HFF-Myc (cell line): ENCODE measurements at places on chromosomes 1 and 21.

DNA sequence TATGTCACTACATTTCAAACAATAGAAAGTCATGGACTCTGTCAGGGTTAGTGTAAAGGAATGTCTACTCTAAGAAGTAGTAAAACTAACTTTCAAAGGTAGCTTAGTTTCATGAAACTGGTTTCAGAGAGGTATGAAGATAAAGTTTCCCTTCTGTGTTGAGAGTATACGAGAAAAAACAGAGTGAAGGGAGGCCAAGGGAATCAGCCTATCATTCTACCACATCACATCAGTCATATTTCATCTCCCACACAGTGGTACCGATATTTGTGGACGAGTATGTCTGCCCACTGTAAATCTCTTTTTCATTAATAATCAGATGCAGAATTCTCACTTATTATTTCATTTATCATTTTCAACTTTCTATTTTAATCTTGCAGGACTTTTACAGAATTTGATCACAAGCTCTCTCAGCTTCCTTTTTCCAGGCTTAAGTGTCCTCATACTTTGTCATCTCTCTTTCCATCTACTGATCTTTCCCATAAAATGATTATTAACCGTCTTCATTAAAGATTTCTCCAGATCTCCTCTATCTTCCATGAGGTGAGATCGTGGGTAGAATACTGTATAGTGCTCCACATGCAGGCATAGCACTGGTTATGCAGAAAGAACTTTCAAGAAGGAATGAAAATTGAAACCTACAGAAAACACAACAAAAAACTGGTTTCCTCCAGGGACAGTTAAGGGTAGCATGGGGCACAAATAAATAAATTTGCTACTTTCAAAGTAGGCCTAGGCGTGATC is 11.5 kb upstream of the IFI16 start:
- DNase-seq: no peak

- no peak for DNase-seq
These were observed 6.5 kb downstream of the INSRR start for GRCh38 chr1:156852418-156852874.

DNA sequence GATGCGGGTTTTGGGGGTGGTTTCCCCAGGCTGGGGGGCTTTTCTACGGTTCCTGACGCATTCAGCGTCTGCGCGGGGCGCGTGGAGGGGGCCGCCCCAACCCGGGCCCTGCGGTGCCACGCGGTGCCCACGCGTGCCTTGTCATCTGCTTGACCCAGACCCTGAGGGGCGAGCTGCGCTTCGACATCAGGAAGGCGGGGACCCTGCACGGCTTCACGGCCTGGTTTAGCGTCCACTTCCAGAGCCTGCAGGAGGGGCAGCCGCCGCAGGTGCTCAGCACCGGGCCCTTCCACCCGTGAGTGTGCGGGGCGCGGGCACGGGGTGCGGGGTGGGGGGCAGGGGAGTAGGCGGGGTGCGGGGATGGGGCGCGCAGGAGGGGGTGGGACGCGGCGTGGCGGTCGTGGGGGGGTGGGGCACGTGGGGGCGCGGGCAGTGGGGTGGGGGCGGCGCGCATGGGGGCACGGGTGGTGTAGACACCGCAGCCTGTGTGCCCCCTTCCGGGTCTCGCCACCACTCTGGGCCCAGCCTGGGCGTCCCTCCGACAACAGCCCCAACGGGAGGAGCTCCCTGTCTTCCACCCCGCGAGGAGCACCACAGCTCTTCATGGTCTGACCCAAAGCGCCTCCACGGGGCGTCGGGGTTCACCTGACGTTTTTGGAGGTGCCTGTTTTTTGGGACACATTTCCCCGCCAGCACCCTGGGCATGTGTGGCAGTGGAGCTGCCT is 26.3 kb downstream of the PRMT2 start:
- no peak for DNase-seq

DNA sequence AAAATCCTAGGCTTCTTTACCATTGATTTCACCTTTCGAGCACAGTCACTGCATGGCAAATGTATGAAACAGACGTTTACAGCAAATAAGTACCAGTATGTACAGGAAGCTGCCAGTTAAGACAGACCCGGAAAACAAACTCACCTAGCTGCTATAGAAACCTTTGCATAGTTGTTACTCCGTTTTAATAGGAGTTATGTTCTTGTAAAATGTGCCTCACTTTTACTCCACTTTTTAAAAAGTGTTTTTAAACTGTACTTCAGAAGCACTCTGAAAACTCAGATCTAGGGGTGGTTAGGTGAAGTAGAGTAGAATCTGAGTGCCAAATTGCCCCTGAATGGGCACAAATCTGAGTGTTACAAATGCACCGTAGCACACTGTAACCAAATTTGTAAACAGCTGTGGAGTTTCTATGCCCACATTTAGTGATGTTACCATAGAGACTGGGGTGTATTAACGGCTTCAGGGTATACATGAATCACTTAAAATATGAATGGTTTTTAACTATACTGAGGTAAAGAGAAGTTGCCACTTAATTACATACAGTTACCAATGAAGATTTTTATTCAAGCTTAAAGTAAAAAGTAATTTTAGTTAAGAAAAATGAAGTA is 30.7 kb downstream of the CNIH4 start:
- DNase-seq: no peak

GRCh38 chr1:117284399-117285215 is 73.9 kb upstream of the VTCN1 start:
- peak; percentile 47 for DNase-seq

GRCh38 chr1:42173155-42173933 is 8.8 kb upstream of the GUCA2A start:
- DNase-seq: no peak

DNA sequence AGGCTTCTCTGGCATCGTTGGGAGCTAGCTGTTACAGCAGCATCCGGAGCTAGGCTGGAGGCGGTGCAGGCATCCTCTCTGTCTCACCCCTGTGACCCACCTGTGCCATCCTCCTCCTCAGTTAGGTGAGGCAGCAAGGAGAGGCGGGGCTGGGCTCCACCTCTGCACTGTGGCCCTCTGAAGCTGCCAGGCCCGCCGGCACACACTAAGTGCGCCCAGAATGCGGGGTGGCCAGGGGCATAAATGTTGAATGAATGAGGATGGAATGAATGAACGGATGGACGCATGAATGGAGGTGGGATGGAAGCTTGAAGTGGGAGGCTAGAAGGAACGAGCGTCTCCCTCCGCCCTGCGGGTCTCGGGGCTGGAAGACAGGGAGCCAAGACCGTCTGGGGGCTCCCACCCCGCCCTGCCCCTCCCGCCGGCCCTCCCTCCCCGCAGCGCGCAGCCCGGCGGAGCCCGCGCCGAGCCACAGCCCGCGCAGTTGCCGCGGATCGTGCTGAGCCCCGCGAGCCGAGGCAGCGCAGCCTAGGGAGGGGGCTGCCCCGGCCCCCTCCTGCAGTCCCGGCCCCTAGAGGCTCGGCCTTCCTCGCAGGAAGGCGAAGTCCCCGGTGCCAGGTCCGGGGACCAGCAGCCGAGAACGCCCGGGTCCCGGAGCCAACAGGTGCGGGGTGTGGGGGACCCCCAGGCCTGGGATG is at the start of gene HCRTR1:
HCRTR1 (plus strand) TSS at position 472 of the 698 bp plus-strand sequence. CDS start 1,504 bp downstream, outside the sequence.
- DNase-seq: no peak

GRCh38 chr1:203093754-203094410 is 8.1 kb upstream of the MYOG start:
- no peak for DNase-seq
